Stimulated activated CD4-positive, alpha-beta T cell treated with anti-CD3 and anti-CD28 coated beads, Interleukin-12 subunit alpha, Interleukin-12 subunit beta, amount 100 ng/mL, for 48 hours (primary cell): ENCODE measurements at places on chromosomes 1 and 21.

DNA sequence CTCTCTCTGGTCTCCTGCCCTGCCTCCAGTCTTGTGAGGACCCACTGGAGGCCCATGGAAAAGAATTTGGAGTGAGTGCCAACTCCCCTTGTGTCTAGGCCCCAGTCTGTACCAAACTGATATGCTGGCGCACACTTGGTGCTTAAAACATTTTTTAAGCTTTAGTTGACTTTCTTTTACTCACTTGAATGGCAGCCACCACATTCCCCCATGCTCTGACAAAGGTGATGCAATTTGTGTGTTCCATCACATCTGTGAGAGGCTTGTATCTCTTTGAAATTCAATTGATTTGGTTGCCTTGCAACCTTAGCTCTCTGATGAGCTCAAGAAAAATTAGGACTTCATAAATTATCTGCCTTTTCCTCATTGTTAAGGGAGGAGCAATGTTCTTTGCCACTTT lies 30.5 kb upstream of the WDTC1 start:
- no peak for DNase-seq

GRCh38 chr1:180154325-180155181 lies at the start of gene QSOX1:
QSOX1 (plus strand) TSS chr1:180154869; CDS start chr1:180154908, 39 bp downstream.
- DNase-seq, result peak; percentile 85

- DNase-seq, result no peak
Observed at GRCh38 chr1:232305050-232305449, 324.9 kb downstream of the SIPA1L2 start.

GRCh38 chr1:25500694-25501093 lies 42.7 kb upstream of the LDLRAP1 start:
- no peak for DNase-seq

DNA sequence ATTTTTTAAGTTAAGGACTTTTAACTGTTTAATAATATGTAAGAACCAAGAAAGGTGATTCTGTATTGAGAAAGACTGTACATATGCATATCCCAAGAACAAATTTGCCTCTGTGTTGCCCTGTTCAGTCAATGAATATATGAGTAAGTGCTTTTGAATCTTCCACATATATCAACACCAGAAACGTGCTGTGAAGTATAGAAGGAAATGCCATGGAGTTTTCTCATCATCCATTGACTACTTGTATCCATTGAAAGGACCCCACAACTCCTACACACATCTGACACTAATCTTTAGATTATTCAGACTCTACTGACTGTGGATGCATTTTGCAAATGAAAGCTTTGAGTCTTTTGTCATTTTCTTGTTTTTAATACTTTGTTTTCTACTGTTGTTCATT lies 366.9 kb downstream of the S1PR1 start:
- no peak for DNase-seq

GRCh38 chr1:157073944-157074685 lies 25.5 kb downstream of the ETV3L start:
- DNase-seq, result peak; percentile 26

- DNase-seq, result no peak
Observed at GRCh38 chr1:236102611-236103010, 37.7 kb upstream of the NID1 start.

DNA sequence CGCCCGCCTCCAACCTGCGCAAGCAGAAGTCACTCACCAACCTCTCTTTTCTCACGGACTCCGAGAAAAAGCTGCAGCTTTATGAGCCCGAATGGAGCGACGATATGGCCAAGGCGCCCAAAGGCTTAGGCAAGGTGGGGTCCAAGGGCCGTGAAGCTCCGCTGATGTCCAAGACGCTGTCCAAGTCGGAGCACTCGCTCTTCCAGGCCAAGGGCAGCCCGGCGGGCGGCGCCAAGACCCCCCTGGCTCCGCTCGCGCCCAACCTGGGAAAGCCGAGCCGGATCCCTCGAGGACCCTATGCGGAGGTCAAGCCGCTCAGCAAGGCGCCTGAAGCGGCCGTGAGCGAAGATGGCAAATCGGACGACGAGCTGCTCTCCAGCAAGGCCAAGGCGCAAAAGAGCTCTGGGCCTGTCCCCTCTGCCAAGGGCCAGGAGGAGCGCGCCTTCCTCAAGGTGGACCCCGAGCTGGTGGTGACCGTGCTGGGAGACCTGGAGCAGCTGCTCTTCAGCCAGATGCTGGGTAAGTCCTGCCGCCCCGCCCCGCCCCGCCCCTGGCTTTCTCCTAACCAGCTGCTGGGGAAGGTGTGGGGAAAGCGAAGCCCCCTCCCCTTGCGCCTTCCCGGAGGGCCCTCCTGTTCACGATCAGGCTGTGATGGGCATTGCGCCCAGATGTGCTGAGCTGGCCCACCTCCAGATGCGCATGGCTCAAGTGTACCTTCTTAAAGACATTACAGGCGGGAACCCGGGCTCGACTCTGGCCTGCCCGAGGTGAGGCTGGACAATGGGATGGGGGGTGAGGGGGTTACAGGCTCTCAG lies 110.2 kb downstream of the NAV1 start:
- no peak for DNase-seq

GRCh38 chr1:209389258-209389657 lies 194.3 kb upstream of the CAMK1G start:
- DNase-seq, result no peak
